ENCODE measurements at places on chromosomes 5 and 9. TPM values are rescaled to one million over a fixed set of nuclear protein-coding genes. Genes with fewer than 3 reads are reported as not detected.

GRCh38 chr9:2489838-2490314, 131.7 kb upstream of the VLDLR start:
- DNase-seq, result no peak

DNA sequence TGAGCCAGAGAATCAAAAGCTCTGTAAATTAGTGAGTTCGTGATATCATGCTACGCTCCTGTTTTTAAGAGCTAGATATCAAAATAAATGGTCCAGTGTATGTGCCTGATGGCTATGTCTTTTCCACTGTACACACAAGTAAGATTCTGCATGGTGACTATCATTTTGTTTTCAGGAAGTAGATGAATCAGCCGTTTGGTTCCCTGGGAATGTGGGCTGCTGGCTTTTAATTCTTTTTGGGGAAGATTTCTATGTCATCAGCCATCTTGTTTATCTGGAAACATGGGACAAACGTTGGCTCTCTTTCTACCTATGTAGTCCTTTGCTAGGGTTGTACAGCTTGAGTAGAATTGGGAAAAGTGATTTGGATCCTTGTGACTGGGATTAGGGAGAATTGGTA, 126.7 kb downstream of the GRIA1 start:
- DNase-seq, result no peak

DNA sequence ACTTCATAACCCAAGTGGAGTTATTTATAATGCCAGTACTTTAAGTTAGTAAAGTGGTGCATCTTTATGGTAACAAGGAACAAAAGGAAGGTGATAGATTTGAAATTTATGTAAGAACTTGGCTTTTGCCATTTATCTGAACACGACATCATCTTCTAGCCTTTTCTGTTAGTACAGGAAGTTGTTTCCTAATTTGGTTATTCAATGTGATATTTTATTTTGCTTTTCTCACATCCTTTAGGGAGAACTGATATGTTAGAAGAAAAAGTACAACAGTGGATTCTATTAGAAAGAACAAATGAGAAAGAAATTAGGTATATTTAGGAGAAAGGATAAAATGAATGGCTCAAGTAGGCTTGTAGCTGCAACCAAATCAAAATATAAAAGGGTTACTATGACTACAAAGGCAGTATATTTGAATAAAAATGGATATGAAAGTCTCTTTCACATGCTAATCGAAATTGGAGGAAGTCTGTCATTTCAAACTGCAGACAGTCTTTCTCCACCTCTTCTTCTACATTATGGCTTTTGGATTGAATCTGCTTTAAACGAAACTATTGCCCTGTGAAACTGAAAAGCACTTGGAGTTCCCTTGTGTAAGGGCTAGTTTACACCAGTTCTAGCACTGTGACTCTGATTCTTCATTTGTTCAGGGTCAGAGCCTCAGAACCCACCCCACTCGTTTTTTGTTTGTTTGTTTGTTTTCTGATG, 18.5 kb upstream of the SLC24A2 start:
- no peak for DNase-seq

DNA sequence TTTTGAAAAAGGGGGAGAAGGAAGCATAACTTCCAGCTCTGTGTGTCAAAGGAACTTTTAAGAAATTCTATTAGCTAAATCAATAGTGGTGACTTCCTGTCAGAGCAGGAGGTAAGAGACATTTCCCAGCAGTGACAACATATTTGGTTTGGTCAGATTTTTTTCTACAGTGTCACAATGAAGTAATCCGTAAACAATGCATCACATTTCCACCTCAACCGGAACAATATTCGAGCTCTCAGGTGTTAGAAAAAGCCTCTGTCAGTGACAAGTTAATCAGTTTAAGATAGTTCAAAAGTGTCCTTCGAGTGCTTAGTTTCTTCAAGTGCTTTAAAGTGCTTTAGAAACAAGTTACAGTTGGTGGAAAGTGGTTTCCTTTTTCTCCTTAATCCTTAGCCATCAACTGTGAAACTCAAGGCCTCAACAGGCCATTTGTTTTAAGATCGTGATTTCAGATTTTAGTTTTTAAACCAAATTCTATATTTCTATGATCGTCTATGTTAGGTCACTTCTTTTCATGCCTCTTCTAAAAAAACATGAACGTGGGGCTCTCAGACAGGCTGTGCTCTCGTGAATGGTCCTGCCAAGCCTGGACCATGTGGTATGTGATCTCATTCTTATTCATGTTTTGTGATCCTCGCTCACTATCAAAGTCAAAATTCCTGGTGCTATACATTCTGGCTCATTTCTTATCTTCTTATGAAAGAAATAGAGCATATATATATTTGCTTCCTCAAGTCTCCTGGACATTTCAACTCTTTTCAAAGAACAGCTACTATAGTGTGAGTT, 181.9 kb upstream of the HMHB1 start:
- no peak for DNase-seq

- DNase-seq, result no peak
Measured at GRCh38 chr5:143562935-143563334, 159.4 kb upstream of the NR3C1 start.

DNA sequence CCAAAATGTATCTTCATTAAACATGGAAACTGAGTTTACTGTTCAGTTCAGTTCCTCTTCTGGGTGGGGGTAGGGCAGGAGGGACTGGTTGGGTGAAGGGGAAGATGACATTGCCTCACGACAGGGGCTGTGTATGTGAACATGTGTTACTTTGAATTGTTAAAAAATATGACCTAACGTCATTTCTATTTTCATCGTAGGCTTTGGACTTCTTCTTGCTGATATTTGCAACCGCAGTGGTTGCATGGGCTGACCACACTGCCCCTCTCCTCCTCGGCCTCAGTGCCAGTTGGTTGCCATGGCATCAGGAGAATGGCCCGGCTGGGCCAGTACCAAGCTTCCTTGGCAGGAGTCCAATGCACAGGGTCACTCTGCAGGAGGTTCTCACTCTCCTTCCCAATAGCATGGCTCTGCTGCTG, 41.5 kb downstream of the HACD4 start:
- no peak for DNase-seq

- DNase-seq, result no peak
Measured at GRCh38 chr5:26894719-26895263, 143.6 kb downstream of the CDH9 start.

DNA sequence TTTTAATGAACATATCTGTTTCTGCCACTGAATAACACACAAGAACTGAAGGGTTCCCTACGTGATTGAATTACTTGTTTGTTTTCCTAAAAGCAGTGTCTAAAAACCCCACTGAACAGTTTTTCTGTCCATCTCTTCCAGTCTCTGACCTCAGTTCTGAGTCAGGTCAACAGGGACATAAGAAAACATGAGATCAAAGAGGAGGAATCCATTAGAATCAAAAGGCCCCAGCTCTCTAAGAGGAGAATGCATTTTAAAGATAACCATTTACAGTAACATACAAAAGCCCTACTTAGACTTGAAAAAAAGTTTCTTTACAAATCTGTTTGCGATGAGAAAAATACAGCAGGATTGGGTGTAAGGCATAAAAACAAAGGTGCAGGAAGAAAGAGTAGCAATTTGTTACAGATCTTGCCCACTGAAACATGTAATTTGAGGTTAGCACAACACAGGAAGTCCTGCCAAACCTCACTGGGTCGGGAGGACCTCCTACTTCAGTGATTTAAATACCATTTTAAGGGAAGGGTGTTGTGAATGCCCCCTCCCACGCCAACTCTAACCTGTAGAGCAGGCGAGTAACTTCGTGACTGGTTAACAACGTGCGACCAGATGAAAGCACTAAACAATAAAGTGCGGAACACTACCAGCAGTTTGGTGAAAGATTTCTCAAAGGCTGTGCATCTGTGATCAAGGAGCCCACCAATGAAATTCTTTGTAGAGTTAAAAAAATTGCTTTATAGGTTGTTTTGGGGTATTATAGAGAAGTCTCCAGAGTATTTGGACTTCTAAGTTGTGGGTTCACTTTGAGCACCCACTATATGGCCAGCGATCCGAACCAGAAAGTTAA, 1.3 kb downstream of the QSOX2 start:
- no peak for DNase-seq

- DNase-seq, result no peak
Measured at GRCh38 chr5:121968910-121969607, 7.3 kb downstream of the SRFBP1 start.

GRCh38 chr5:174736331-174736721, 11.9 kb downstream of the MSX2 start:
- DNase-seq, result no peak

- DNase-seq, result no peak
Measured at GRCh38 chr5:112165399-112165798, 253.7 kb downstream of the EPB41L4A start.

DNA sequence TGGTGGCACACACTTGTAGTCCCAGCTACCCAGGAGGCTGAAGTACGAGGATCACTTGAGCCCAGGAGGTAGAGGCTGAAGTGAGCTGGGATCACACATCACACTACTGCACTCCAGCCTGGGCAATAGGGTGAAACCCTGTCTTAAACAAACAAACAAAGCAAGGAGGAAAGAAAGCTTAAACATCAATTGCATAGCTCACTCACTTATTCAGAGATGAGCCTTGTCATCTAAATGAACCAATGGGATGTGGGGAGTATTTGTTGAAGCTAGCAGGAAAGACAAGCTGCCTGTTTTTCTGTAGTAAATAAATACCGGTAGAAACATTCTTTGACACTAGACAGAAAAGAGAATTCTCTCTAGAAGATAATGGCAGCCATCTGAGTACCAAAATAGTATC, 161.0 kb upstream of the SLC12A2 start:
- DNase-seq, result no peak

- no peak for DNase-seq
Measured at GRCh38 chr5:114504560-114504959, 142.7 kb downstream of the KCNN2 start.

DNA sequence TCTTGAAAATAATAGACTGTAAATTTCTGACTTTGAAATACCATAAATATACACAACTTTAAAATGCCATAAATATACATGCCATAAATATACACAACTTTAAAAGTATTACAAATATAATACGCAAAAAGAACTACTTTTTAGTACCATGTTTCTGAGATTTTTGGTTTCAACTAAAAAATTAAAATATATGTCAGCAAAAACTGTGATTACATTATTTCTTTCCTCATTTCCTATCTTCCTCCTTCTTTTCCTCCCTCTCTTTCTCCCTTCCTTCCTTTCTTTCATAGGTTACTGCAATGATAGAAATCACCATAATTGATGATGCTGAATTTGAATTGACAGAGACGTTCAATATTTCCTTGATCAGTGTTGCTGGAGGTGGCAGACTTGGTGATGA, 200.5 kb downstream of the ADGRV1 start:
- no peak for DNase-seq

DNA sequence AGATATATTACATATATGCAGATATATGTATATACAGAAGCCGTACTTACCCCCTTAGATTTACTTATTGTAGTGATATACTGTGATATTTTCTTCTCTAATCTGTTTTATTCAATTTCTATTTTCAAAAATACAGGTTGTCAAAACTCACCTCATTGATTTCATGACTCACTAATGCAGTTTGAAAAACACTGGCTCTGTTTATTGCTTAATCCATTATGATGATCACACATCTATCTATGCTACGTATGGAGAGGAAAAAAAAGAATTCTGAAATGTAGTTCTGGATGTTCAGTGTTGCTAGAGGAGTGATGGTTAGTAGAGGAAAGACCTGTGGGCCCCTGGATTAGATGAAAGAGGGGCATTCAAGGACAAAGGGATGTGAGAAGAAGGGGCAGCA, 121.0 kb upstream of the RPS23 start:
- DNase-seq, result no peak

- no peak for DNase-seq
Measured at GRCh38 chr5:100026606-100027005, 508.6 kb upstream of the FAM174A start.

DNA sequence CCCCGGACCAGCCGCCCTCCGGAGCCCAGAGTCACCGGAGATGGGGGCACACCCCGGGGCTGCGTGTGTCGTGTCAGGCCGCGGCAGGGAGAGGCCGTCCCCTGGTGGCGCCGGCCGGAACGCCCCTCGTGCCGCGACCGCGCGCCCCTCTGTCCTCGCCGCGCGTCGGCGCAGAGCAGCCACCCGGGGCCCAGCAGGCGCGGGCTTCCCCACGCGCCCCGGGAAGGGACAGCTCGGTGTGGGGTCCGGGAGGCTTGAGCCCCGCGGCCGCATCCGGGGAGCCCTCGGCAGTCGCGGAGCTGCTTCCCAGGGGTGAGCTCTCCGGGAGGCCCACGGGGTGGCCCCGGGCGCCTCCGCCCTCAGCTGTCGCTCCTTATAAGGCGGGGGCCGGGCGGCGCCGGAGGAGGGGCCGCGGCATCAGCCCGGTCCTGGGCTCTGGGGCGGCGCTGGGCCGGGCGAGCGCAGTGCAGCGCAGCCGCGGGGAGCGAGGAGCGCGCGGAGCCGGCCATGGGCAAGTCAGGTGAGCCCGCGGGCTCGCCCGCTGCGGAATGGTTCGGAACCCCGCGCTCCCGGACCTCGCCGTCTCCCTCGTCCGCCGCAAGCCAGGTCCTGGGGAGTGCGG, at the start of gene GLIPR2:
Gene GLIPR2 (plus strand): TSS at position 462 of the 622 bp plus-strand sequence. CDS start 46 bp downstream, at position 508.
- DNase-seq, result peak; percentile 84

- DNase-seq, result no peak
Measured at GRCh38 chr9:121851641-121852091, 200.2 kb downstream of the DAB2IP start.

GRCh38 chr5:75666801-75667200, 50.4 kb downstream of the POC5 start:
- DNase-seq, result peak; percentile 62

GRCh38 chr9:129380961-129381401, 202.9 kb upstream of the IER5L start:
- peak; percentile 81 for DNase-seq

- DNase-seq, result peak; percentile 18
Measured at GRCh38 chr9:89845862-89846261, 241.1 kb downstream of the GADD45G start.

GRCh38 chr9:124786881-124787573, 10.1 kb downstream of the OLFML2A start:
- peak; percentile 42 for DNase-seq

DNA sequence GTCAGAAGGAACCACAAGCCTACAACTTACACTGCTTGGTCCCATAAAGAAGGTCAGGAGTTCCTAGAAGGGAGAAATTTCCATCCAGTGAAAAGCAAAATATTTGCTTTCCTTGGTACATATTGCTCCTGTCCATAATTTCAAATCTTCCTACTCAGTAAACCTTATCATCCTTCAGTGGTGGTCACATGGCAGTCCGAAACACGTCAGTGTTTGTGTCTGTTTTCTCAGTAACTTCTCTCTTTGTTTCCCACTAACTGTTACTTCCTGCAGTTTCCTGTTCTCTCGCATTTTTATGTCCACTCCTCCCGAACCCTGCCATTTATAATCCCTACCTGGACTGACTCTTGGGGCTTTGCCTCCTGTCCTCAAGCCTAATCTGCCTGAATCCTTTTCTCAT, 129.1 kb downstream of the FANCC start:
- no peak for DNase-seq

DNA sequence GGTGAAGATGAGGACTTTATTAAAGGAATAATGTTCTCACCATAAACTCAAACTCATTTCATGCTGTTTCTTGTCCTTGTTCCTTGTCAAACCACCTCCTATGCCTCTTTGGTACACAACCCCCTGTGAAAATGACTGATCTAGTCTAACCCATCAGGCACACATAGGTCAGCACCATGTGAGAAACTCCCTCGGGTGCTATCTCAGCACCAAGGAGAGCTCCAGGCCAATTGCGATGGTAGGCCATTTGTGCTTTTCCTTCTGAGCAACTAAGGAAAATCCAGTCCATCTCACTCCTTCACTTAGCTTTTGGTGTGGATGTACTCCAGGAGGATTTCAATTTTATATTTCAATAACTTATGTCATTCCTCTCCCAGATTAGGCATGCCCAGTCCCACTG, 199.8 kb downstream of the ZNF608 start:
- DNase-seq, result peak; percentile 79

CMYA5 gene
- 0.69 TPM for total RNA-seq

NACC2 gene
- 16.7 TPM for total RNA-seq

ANKRD31 gene
- total RNA-seq, result 0.14 TPM

GAPT gene
- 1.4 TPM for total RNA-seq

ENG gene
- 2.2 TPM for total RNA-seq

SLC22A4 gene
- 0.68 TPM for total RNA-seq
